ENCODE measurements at places on chromosomes 2 and 18.

DNA sequence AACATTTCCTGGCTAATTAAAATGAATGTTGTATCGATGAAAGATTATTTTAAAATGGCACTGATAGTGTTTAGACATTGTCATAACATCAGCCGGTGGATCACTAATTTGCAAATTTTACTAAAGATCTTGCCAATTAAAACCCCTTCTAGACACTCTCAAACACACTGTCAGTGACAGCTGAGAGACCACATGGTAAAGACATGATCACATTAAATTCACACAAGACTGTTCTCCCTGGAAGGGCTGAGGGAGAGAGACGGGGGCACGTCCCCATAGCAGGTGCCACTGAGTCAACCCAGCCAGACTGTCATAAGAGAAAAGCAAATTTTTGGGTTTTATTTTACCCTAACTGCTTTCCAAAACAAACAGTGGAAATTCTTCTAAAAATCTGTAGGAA lies 306.0 kb downstream of the TXNL1 start:
- no peak for DNase-seq

- no peak for DNase-seq
Observed at GRCh38 chr2:1848599-1848995, 104.3 kb upstream of the PXDN start.

DNA sequence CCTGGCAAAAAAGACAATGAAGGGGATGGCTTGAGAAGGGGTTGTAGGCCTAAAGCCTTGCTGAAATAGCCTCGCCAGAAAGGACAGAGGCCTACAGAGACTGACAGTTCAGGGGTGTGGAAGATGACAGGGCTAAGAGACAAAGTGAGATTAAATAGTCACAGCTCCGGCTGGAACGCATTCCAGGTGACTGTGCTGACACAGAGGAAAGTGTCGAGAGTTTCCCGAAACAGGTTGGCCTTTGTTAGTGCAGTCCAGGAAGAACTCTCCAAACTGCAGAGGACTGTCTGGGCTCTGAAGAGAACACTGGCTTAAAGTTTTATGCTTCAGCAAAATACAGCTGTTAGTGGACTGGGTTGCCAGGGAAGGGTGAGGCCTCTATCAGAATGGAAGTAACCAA lies 52.8 kb downstream of the METTL4 start:
- no peak for DNase-seq

- DNase-seq: no peak
Observed at GRCh38 chr18:74124642-74125041, 23.0 kb downstream of the FBXO15 start.

DNA sequence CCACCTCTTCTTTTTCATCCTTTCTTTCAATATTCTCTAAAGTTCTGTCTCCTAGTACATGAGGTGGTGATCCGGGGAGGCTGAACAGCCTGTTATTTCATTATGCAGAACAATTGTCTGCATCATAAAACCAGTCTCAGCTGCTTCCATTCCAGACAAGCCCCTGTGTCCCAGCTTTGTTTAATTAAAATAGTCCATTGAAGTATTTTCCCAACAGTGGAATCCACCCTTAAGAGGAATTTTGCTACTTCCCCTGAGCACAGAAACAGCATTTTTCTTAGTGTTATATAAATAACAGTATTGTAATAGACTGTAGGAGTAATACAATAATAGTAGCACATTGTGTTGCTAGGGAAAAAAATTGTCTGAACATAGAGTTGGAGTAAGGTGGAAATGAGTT lies 395.4 kb upstream of the TCF4 start:
- no peak for DNase-seq

DNA sequence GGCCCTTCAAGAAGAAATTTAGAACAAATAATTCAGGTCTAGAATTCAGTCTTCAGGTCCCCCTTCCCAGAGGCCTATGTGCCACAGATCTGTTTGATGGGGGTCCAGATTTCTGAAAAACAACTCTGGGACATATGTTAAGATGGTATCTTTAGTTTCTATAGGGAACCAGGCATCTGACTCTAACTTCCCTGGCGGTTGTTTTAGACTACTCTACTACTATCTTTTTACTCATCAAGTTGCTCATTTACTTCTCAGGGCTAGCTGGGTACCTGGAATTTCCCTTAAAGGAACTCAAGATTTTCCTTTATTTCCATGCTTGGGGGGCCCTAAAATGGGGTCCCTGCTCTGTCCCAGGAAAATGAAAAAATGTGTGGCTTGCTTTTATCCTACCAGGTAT lies 114.7 kb upstream of the RAB6C start:
- no peak for DNase-seq

GRCh38 chr2:158805936-158806335 lies 10.8 kb downstream of the DAPL1 start:
- no peak for DNase-seq

Data from activated T-cell treated with anti-CD3 and anti-CD28 coated beads, Interleukin-2, amount 50 U/mL, for 4 hours (primary cell).